ENCODE measurements at places on chromosomes 3 and 15.

DNA sequence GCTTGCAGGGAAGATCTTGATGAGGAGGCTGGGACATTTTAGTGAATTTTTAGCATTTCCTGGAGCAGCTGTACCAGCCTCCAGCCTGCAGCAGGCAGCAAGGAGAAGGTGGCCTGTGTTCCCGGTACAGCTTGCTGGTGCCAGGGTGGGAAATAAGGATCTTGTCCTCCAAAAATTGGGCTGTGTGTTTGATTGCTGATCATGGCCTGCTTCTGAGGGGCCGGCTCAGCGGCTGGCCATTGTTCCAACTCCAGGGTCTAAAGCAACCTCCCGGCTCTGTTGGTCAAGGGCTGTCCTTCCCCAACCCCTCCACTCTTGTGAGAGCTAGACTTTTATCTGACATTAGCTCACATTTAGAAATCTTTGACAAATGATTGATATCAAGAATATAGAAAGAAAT lies 5.0 kb downstream of the CFAP100 start:
- DNase-seq: no peak

DNA sequence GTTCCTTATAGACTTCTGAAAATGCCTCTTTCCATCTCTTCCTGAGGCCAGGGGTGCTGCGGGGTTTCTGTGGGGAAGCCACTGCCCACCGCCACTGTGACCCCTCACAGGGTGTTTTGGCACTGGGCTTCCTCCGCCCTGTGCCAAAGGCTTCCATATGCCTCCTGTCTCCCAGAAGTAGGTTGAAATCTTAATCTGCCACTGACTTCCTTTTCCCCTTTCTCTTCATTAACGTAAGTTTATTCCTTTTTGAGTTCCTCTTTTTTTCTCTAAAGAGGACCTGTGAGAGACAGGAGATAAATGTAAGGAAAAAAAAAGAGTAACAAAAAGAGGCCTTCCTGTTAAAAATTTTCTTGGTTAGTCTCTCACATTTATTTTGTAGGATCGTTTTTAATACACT lies 220.5 kb downstream of the CTNNB1 start:
- DNase-seq: peak; percentile 59

GRCh38 chr15:56356616-56357015 lies 8.6 kb upstream of the TEX9 start:
- DNase-seq: peak; percentile 67

GRCh38 chr3:105821433-105821832 lies 47.4 kb downstream of the CBLB start:
- DNase-seq: no peak

- no peak for DNase-seq
Observed at GRCh38 chr3:155495387-155495786, 201.9 kb upstream of the STRIT1 start.

DNA sequence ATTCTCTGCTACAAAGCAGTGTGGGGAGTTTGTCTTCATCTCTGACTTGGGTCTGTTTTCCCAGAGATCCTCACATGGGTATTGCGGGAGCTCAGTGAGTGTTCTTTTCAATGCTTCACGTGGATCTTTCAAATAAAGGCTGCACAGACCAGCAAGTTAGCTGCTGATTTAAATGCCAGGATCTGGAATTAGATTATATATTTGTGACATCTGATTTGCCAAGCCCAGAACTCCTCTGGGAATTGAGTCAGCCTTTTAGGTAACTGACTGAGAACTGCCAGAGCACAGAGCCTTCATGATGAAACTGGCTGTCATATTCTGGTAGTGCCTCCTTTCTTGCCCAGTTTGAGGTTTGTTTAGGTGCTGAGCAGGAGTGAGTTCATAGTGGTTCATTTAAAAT lies 14.7 kb downstream of the EDEM1 start:
- no peak for DNase-seq

DNA sequence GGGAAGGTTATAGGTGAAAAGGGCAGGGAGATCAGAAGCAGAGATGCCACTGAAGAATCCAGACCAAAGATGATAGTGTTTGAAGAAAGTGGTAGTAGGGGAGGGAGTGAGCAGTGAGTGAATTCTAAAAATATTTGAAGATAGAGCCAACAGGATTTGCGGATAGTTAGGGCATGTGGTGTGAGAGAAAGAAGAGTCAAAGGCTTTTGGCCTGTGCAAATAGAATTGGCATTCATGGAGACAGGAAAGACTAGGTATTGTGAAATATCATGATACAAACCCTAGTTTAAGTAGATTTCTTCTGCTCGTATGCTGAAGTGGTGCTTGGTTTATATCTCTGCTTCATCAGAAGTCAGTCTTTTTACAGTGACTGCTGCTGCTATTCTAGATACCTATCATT lies 224.2 kb upstream of the CFAP20DC start:
- peak; percentile 4 for DNase-seq

DNA sequence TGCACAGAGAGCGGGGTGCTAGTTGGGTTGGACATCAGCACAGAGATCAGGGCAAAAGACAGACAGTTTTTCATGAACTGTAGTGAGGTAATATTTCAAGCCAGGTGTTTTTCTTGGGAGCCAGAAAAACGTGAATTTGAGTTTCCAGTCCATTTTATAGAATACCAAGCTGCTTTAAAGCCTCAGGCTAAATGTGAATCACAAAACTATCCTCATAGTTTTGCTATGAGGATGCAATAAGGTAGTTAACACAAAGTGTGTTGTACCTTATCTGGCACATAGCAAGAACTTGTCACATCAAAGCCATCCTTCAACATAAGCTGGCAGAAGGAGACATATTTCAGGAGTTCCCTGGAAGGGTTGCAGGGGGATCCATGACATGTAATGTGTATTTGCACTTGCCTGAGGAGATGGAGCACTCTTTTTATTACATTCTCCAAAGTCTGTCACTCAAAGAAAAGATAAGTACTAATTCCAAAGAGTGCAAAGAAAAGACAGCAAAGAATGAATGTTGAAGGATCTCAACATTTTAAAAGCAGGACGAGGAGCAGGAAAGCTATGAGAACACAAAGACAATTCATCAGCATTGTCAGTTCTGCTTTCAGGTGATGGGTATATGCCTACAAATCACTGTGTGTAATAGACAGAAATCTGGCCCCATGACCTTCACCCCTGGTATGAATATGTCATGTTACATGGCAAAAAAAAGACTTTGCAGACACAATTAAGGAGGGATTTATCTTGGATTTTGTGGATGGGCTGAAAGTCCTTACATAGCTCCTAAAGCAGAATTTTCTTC lies 1046.4 kb downstream of the NTRK3 start:
- DNase-seq: no peak
